ENCODE measurements at places on chromosomes 13 and 19. TPM values are rescaled to one million over a fixed set of nuclear protein-coding genes. Genes with fewer than 3 reads are reported as not detected.

GRCh38 chr13:105990256-105990958 lies 545.1 kb downstream of the EFNB2 start:
- DNase-seq: no peak

DNA sequence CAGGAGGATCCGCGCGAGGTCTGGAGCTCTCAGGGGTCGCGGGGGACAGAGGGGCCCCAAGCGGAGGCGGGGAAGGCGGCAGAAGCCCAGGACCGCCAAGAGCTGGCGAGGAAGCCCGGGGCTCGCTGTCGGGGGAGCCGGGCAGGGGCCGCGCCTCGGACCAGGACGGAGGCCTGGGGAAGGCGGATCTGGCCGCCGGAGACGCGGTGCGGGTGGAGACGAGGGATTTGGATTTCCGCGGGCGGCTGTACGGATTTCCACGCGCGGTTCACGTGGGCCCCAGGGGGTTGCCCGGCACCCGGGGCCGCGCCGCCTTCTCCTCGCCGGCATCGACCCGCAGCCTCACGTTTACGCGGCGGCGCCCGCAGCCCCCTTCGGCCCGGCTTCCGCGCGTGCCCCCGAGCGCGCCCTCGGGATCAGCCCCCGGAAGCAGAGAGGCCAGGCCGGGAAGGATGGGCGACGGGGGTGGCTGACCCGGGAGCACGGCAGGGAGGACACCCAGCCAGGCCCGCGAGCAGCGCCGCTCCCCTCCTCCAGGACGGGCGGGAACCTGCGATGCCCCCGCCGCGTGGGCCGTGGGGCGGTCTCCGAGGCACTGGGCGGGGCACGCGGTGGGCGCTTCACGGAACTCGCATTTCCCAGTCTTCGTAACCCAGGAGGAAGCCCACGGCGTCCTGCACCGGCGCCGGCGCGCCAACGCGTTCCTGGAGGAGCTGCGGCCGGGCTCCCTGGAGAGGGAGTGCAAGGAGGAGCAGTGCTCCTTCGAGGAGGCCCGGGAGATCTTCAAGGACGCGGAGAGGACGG lies 4.7 kb downstream of the F7 start:
- DNase-seq: peak; percentile 76

CEACAM1 gene
- 5.2 TPM for total RNA-seq

OR7A5 gene
- not detected for total RNA-seq

GRCh38 chr19:50518091-50519005 lies 4.6 kb upstream of the ASPDH start:
- no peak for DNase-seq

GRCh38 chr13:19685437-19685836 lies 52.0 kb downstream of the MPHOSPH8 start:
- DNase-seq: no peak

DNA sequence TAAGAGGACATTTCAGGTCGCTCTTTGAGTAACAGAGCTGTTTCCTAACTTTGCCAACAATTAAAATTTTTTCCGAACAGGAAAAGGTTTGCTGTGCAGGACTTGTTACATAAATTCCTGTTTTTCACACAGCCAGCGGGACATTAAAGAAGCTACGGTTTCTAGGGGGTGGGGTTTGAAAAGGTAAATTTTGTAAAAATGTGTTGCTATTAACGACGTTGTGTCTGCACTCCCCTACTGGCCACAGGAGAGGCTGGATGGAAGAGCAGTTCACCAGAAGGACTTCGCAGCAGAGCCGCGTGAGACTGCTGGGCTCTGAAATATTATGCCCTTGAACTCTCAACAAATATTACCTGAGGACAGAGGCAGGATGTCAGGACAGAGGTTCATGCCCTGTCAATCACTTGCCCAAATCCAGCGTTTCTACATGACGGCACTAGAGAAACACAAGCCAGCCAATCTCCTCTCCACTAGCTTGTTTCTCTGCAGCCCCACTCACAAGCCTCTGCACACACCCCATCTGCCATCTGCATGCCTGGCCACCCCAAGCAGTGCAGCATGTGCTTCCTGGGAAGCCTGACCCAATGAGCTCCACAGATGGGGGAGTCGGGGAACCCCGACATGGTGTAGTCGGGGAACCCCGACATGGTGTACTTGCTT lies 102.0 kb downstream of the FOXO1 start:
- no peak for DNase-seq

DNA sequence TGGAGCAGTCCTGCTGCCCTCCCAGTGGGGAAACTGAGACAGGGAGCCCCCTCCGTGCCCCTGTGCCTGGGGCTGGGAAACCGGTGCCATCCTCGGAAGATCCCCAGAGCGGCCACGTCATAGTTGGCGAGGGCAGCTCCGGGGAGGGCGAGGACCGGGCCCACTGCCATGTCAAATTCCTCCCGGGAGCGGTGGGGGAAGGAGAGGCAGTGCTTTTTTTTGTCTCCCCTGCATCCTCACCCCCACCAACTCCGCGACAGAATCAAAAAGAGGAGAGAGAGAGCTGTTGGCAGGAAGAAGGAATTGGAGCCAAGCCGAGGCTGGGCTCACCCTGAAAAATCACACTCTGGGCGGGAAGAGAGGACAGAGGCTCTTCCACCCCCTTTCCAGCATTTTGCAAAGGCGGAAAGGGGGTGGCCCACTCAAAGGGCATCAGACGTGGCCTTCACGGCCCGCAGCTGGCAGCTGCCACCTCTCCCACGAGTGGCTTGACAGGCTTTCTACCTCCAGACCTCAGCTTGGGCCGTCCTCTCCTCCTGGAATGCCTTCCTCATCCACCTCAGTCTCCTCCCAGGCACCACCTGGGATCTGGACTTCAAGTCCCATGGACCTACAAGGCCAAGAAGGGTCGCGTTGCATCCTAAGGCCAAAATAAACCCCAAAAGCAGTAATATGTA lies 19.6 kb upstream of the NFIC start:
- DNase-seq: peak; percentile 95

- no peak for DNase-seq
Observed at GRCh38 chr19:21269813-21270212, 59.4 kb downstream of the ZNF708 start.

- no peak for DNase-seq
Observed at GRCh38 chr13:40352802-40353562, 313.5 kb downstream of the FOXO1 start.

Measured in aorta (tissue), 5 donors.